ENCODE measurements at places on chromosomes 13 and 19. TPM values are rescaled to one million over a fixed set of nuclear protein-coding genes. Genes with fewer than 3 reads are reported as not detected.
A peak's percentile ranks its signal among the peaks of the same experiment; 100 is the strongest.

GRCh38 chr13:101967781-101968180, 434.1 kb downstream of the FGF14 start:
- no peaks in the 10 kb centered on the region for H3K4me1 ChIP-seq
- H3K4me3 ChIP-seq, result no peak overlapping the region
- DNase-seq, result no peak
- H3K27ac ChIP-seq, result no peak overlapping the region
- H3K36me3 ChIP-seq, result no peaks in the 10 kb centered on the region

- no peak for DNase-seq
- no peaks in the 10 kb centered on the region for H3K4me1 ChIP-seq
- H3K27me3 ChIP-seq, result no peaks in the 10 kb centered on the region
- no peak overlapping the region for H3K4me3 ChIP-seq
- no peak overlapping the region for H3K27ac ChIP-seq
- no peaks in the 10 kb centered on the region for H3K36me3 ChIP-seq
Observed at GRCh38 chr13:27405546-27406134, 18.8 kb upstream of the GTF3A start.

DNA sequence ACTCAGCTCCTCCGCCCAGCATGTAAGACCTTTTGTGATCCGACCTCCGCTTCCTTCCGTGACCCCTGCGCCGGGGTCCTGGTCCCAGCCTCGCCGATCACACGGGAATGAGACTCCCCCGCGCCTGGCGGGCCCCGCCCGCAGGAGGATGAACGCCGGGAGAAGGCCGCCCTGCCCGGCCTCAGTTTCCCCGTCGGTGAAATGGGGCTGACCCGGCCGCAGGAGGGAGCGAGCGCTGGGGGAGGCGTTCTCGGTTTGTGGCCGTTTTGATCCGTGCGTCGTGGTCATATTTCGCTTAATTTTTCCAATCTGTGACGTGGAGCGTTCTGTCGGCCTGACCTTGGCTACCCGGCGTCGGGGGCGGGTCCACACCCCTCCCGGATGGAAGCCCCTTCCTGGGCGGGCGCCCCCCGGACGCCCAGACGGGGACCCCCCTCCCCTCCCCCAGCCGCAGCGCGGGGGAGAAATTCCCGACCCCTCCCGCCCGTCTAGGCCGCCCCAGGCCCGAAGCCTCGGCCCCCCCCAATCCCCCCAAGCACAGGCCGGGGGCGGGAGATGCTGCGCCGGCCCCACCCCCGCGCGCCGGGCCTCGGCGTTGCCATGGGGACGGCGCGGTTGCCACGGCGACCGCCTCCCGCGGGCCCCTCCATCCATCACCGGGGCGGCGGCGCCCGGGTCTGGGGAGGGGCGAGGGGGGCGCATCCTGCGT, 11.1 kb downstream of the PALM start:
- H3K4me1 ChIP-seq, result peaks cover 22% of the 10 kb centered on the region
- peak overlapping the region; percentile 76 for H3K27ac ChIP-seq
- no peak for DNase-seq
- H3K27me3 ChIP-seq, result peaks cover 34% of the 10 kb centered on the region
- H3K4me3 ChIP-seq, result no peak overlapping the region
- H3K36me3 ChIP-seq, result no peaks in the 10 kb centered on the region

- H3K27me3 ChIP-seq, result peaks cover 4% of the 10 kb centered on the region
- H3K36me3 ChIP-seq, result no peaks in the 10 kb centered on the region
- H3K27ac ChIP-seq, result no peak overlapping the region
- H3K4me1 ChIP-seq, result no peaks in the 10 kb centered on the region
Observed at GRCh38 chr13:21929400-21929799, 258.5 kb downstream of the FGF9 start.

GRCh38 chr13:101681834-101682233, 229.4 kb downstream of the ITGBL1 start:
- no peaks in the 10 kb centered on the region for H3K27me3 ChIP-seq
- no peak overlapping the region for H3K4me3 ChIP-seq
- H3K27ac ChIP-seq, result no peak overlapping the region
- no peaks in the 10 kb centered on the region for H3K4me1 ChIP-seq

DNA sequence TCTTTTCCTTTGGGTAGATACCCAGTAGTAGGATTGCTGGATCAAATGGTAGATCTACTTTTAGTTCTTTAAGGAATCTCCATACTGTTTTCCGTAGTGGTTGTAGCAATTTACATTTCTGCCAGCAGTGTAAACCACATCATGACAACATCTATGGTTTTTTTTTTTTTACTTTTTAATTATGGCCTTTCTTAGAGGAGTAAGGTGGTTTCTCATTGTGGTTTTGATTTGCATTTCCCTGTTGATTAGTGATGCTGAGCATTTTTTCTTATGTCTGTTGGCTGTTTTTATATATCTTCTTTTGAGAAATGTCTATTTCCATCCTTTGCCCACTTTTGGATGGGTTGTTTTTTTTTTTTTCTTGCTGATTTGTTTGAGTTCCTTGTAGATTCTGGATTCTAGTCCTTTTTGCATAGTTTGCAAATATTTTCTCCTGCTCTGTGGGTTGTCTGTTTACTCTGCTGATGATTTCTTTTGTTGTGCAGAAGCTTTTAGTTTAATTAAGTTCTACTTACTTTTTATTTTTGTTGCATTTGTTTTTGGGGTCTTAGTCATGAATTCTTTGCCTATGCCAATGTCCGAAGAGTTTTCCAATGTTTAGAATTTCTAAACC, 38.8 kb downstream of the TDRD3 start:
- no peak overlapping the region for H3K4me3 ChIP-seq
- H3K4me1 ChIP-seq, result no peaks in the 10 kb centered on the region
- H3K27me3 ChIP-seq, result no peaks in the 10 kb centered on the region

DNA sequence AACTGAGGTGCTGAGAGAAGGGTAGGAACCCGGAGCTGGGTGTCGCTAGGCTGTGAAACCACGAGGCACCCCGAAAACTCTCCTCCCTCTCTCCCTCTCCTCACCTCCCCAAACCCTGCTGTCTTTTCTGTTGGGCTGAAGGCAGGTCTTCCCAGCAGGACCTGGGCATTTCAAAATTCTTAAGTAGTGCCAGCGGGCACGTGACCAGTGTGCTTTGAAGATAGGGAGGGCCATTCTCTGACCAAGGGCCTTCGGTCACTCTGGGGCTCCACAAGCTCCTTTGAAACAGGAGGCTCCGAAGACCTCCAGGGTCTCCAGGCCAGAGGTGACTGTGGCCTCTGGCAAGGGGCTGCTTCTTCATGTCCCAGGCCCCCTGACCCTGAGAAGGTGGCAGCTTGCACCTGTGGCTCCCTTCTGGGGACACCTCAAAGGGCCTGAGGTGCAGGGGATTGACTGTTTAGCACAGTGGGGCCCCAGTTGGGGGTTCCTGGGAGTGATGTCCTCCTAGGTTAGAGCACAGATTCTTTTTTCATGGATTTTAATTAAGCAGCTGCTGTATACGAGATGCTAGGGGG, 48.3 kb downstream of the DNM2 start:
- peak overlapping the region; percentile 91 for H3K27ac ChIP-seq
- H3K27me3 ChIP-seq, result no peaks in the 10 kb centered on the region
- H3K4me1 ChIP-seq, result peaks cover 96% of the 10 kb centered on the region
- H3K4me3 ChIP-seq, result no peak overlapping the region
- peaks cover 3% of the 10 kb centered on the region for H3K36me3 ChIP-seq
- DNase-seq, result no peak

DNA sequence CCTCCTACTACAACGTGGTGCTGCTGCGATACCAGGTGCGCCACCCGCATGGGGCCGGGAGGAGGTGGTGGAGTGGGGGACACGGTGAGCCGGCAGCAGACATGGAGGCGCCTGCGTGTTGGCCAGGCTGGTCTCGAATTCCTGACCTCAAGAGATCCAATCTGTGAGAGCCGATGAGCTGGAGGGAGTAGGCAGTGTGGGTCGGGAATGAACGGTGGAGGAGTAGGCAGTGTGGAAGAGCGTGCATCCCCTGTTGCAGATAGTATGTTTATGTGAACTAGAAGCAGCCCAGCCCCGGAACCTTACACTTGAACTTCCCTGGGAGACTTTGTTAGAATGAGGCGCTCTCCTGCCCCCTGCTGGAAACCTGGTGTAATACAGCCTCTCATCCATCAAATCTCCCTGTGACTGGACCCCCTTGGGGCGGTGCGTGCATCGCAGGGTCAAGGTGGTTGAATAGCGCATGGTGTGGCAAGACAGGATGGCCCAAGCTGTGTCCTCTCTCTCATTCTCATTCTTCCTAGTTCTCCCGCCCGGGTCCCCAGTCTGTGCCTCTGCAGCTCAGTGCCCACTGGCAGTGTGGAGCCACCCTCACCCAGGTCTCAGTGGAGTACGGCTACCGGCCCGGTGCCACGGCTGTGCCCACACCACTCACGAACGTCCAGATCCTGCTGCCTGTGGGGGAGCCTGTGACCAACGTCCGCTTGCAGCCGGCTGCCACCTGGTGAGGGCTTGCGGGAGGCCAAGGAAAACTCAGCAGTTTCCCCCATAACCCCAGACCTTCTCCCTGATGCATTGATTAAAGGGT, 10.5 kb upstream of the B3GNT3 start:
- H3K4me1 ChIP-seq, result no peaks in the 10 kb centered on the region
- H3K4me3 ChIP-seq, result no peak overlapping the region
- DNase-seq, result peak; percentile 56
- no peaks in the 10 kb centered on the region for H3K27me3 ChIP-seq
- H3K36me3 ChIP-seq, result no peaks in the 10 kb centered on the region

- H3K27ac ChIP-seq, result peak overlapping the region; percentile 78
- no peaks in the 10 kb centered on the region for H3K36me3 ChIP-seq
- H3K27me3 ChIP-seq, result no peaks in the 10 kb centered on the region
- H3K4me3 ChIP-seq, result peak overlapping the region; percentile 26
Observed at GRCh38 chr19:17348700-17349099, 11.3 kb downstream of the GTPBP3 start.

DNA sequence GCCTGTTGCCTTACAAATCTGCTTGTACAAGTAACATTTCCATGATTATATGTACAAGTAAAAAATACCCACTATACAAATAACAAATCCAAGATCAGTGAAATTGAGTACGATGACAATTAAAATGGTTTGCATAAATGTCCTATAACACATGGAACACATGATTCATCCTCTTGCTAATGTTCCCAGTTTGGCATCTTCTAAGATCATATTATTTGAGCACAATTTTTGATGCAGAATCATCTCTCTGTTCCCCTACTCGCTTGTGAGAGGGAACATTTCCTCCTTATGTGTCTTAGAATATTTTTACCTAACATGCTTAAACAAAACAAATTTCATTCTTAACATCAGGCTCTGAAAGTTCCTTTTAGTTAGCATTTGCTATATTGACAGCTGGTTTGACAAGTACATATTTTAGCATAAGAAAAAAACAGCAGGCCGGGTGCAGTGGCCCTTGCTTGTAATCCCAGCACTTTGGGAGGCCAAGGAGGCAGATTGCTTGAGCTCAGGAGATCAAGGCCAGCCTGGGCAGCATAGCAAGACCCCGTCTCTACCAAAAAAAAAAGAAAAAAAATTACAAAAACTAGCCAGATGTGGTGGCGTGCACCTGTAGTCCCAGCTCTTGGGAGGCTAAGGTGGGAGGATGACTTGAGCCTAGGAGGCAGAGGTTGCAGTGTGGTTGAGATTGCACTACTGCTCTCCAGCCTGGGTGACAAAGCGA, 14.2 kb downstream of the ZNF331 start:
- no peak for DNase-seq
- H3K36me3 ChIP-seq, result peaks cover 10% of the 10 kb centered on the region
- no peaks in the 10 kb centered on the region for H3K4me1 ChIP-seq
- no peak overlapping the region for H3K4me3 ChIP-seq

GRCh38 chr19:49118565-49119410, at the start of gene C19orf73:
Gene C19orf73, minus strand, starts transcription at chr19:49119143. Its CDS starts 121 bp downstream, at chr19:49119022.
- peak; percentile 94 for DNase-seq
- no peaks in the 10 kb centered on the region for H3K27me3 ChIP-seq
- peak within 1 kb of the TSS; percentile 47 for H3K4me3 ChIP-seq
- peak within 1 kb of the TSS; percentile 97 for H3K27ac ChIP-seq
- no peaks in the 10 kb centered on the region for H3K36me3 ChIP-seq

- no peak overlapping the region for H3K27ac ChIP-seq
- no peak overlapping the region for H3K4me3 ChIP-seq
- H3K4me1 ChIP-seq, result no peaks in the 10 kb centered on the region
- no peak for DNase-seq
- no peaks in the 10 kb centered on the region for H3K27me3 ChIP-seq
- no peaks in the 10 kb centered on the region for H3K36me3 ChIP-seq
Observed at GRCh38 chr13:86562866-86563265, 763.6 kb upstream of the SLITRK6 start.

- H3K4me1 ChIP-seq, result peaks cover 64% of the 10 kb centered on the region
- no peak overlapping the region for H3K4me3 ChIP-seq
- H3K36me3 ChIP-seq, result no peaks in the 10 kb centered on the region
- peak; percentile 90 for DNase-seq
- H3K27ac ChIP-seq, result peak overlapping the region; percentile 66
- H3K27me3 ChIP-seq, result peaks cover 11% of the 10 kb centered on the region
Observed at GRCh38 chr19:45955905-45956608, 17.6 kb downstream of the NOVA2 start.

DNA sequence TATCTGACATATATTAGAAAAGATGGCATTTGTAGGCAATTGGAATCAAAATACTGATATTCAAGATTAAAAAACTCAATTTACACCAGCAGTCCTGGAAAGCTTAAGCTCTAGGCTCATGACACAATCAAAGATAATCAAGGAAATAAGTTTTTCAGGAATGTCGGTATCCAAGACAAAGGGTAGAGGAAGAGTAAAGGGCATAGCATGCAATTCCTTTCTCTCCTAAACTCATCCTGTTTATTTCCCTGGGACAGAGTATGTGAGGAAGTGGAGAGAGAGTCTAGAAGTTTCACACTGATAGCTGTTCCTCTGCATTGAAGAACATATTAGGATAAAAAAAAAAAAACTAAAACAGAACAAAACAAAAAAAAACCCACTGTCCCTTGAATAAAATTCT, 2452.1 kb downstream of the PCDH9 start:
- H3K27ac ChIP-seq, result no peak overlapping the region
- H3K4me1 ChIP-seq, result no peaks in the 10 kb centered on the region
- no peak overlapping the region for H3K4me3 ChIP-seq
- no peaks in the 10 kb centered on the region for H3K36me3 ChIP-seq

KLK8 gene
- not detected for total RNA-seq

GFY gene
- total RNA-seq, result not detected

EPSTI1 gene
- total RNA-seq, result 8.7 TPM

RPL21 gene
- total RNA-seq, result 733 TPM

ZNF439 gene
- 3.4 TPM for total RNA-seq

PCDH17 gene
- total RNA-seq, result 5.6 TPM
